Right forelimb (tissue), 1 donor: ENCODE measurements at places on chromosomes 3 and 15.
A peak's percentile ranks its signal among the peaks of the same experiment; 100 is the strongest.

GRCh38 chr15:98518823-98519561 lies 129.3 kb upstream of the IGF1R start:
- peak; percentile 73 for DNase-seq

- DNase-seq: no peak
Measured at GRCh38 chr15:63971427-63971805, 74.9 kb downstream of the DAPK2 start.

GRCh38 chr3:188403404-188403803 lies 249.4 kb downstream of the LPP start:
- no peak for DNase-seq

GRCh38 chr15:100172356-100173024 lies 169.3 kb downstream of the ADAMTS17 start:
- DNase-seq: no peak

DNA sequence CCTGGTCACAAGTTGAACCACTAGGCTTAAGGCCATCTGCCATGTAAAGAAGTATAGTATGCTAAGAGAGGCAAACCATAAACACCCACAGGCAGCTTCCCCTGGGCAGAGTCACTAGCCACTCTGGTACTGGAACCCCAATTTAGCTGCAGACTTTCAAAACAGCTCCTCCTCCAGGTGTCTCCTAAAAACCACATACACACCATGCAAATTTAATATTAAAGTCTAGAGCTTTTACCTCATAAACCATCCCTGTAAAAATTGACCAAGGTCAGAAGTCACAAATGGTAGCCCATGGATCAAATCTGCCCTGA lies 99.1 kb upstream of the STT3B start:
- DNase-seq: no peak

DNA sequence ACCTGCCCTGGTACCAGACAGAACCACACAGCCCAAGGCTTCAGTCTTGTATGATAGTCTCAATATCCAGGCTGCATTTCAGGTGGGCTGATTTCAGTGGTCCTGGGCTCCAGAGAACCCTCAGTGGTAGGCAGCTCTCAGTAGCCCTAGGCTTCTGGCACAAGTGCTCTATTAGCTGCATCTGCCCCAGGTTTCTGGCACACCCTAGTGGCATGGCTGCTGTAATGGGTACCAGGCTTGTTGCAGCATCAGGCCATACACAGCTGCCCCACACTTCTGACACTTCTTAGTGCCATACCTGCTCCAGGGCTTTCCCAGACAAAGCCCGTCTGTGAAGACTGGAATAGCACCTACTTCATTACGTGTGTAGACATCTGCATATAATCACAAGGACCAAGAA lies 1062.2 kb upstream of the EPHA6 start:
- no peak for DNase-seq

GRCh38 chr3:131242201-131242600 lies 139.4 kb upstream of the NUDT16 start:
- DNase-seq: no peak

GRCh38 chr3:9161811-9162210 lies 87.6 kb downstream of the SRGAP3 start:
- no peak for DNase-seq

- DNase-seq: no peak
Measured at GRCh38 chr3:175608356-175608755, 749.2 kb downstream of the NAALADL2 start.
